ENCODE measurements at places on chromosomes 7 and 10.

DNA sequence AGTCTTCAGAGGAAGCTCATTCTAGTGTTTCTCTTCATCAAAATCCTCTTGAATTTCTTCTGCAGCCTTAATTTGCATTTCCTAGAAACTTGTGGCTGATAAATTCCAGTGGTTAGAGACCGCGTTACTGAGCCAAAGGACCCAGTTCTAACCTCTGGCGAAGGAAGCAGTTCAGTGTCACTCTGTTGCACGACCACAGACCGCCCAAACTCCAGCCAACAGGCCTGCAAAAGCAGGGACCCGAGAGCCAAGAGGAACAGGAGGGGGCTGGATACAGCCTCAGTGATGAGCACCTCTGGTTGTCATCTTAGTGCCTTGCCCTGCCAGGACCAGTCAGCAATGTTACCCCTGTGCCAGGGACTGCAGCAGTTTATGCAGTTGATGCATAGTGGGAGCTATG, 70.0 kb downstream of the AFAP1L2 start:
- DNase-seq = no peak

DNA sequence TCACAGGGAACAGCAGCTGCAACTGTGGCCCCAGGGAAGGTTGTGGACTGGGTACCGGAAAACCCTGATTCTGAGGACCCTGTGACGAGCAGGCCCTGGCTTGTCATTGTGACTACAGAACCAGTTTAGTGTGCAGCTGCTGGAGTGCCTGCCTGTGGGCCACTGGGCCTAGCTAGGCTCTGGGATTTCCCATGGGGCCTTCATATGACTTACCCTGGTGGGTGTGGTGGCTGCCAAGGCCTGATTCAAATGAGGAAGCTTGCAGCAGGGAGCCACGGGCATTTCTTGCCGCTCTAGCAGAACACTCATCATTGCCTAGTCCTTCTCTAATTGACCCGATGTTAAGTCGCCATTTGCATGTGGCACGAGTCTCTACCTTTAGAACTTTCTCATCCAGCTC, 14.7 kb upstream of the CAMK2G start:
- DNase-seq = no peak

GRCh38 chr7:117284692-117285091, 38.2 kb downstream of the WNT2 start:
- no peak for DNase-seq

DNA sequence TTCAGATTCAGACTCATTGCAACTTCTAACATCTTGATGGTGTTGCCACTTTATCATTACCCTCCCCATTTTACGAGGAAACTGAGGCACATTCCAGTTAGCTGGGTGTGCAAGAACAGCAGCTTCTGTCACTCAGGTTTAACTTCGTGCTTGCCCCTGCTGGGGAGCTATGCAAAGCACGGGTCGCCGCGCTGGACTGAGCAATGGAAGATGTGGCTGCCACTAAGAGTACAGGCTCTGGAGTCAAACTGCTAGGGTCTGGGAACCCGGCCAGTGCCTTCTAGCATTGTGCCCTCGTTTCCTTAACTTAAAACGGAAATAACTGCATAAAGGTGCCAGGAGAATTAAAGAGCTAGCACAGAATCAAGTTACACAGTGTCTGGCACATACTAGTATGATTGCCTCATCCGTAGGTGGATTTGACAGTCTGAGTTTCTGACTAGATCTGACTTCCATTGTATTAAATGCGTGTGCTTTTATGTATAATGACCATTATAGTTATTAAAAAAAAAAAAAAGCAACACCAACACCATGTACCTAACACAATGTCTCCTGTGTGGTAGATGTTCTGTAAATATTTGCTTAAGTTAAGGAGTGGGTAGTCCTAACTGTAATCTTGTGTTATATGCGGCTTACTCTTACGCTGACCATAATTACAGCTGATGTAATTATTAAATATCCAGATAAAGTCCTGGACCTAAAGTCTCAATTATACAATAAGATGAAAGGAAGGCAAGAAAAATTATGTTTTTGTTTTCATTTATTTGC, 842 bp downstream of the ZNF22 start:
- peak; percentile 22 for DNase-seq

DNA sequence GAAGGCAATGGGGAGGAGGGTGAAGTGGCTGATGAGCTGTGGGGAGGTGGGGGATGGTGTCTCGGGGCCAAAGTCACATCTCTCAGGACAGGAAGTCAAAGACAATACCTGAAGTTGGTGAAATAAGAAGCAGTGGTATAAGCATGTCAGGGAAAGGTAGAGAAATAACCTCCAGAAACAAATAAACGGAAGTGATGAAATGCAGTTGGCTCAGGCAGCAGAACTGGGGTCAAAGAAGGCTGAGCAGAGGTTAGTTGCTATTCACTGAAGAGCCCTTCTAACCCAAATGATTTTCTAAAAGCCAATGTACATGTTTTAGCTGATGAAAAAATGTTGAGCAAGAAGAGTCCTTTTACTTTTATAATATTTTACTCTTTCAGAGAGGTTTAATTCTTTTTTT, 78.6 kb upstream of the ADRB1 start:
- no peak for DNase-seq

DNA sequence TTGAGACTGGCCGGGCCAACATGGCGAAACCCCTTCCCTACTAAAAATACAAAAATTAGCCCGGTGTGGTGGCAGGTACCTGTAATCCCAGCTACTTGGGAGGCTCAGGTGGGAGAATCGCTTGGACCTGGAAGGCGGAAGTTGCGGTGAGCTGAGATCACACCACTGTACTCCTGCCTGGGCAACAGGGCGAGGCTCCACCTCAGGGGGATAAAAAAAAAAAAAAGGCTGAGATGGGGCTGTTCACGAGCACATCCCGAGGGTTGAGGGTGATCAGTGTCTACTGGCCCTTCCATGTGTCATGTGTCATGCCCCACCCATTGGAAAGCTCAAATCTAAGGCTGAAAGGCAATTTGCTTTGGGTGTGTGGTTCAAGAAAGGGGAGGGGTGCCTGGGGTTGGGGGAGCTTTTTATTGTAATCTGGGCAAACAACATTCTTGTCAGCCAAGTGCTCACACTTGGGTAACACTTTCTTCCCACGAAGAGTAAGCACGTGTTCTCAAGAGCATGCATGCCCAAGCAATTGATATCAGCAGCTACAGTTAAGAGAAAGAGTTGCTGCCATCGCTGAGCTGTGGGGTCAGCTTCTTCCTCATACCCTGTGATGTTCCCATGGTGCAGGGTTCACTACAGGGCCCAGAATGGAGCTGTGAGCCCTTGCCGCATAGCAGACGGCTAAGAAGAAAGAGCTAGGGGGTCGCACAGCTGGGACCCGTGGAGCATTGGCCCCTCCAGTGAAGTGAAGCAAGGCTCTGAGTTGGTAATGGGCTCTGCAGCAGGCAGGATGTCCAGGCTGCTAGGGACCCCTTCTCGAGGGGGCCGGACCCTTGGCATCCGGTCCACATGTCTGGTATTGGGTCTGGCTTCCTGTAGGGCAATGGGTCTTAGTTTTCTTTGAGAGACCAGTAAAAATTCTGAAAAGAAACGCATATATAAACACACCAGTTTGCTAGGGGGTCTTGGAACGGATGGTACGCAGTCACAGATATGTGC, 9.9 kb upstream of the ACSL5 start:
- DNase-seq = no peak

- no peak for DNase-seq
These were observed 4.8 kb downstream of the RUFY2 start for GRCh38 chr10:68402276-68402675.

- no peak for DNase-seq
These were observed 356.2 kb downstream of the RNLS start for GRCh38 chr10:88226891-88227290.

GRCh38 chr10:101614663-101615524, 26.8 kb downstream of the DPCD start:
- no peak for DNase-seq

Data from stimulated activated CD4-positive, alpha-beta T cell treated with anti-CD3 and anti-CD28 coated beads, Interleukin-1b, Interleukin-23, amount 100 ng/mL, for 24 hours (primary cell).